DND-41 (cell line): ENCODE measurements at places on chromosomes 6 and 20.

GRCh38 chr6:30839671-30840070 is 44.6 kb upstream of the DDR1 start:
- no peak overlapping the region for H3K4me3 ChIP-seq
- no peak for DNase-seq
- peak overlapping the region; percentile 62 for H3K27ac ChIP-seq

DNA sequence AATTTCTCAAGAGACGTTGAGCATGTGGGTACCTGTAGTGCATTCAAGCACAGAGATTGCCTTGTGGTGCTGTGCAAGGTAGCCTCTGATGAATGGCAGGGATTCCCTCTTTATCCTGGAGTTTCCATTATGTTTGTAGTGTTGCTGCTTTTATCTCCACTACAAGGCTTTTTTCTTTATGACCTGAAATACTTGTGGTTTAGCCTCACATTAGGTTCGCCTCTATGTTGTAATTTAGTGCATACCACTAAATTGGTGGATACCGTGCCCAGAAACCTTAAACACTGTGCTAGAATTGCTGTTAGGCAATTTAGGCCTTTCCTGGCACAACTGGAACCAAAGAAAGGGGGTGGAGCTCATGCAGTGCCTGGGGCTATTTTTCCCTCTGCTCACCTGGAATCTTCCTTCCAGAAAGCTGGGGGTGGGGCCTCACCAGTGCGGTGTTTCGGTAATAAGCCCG is 76.8 kb downstream of the NCOA7 start:
- no peak for DNase-seq
- no peak overlapping the region for H3K4me3 ChIP-seq
- H3K4me1 ChIP-seq: no peaks in the 10 kb centered on the region
- no peaks in the 10 kb centered on the region for H3K36me3 ChIP-seq
- no peak overlapping the region for H3K27ac ChIP-seq

- no peaks in the 10 kb centered on the region for H3K27me3 ChIP-seq
- no peaks in the 10 kb centered on the region for H3K36me3 ChIP-seq
- H3K27ac ChIP-seq: no peak overlapping the region
- no peak overlapping the region for H3K4me3 ChIP-seq
- DNase-seq: no peak
Observed at GRCh38 chr6:159099961-159100360, 55.2 kb upstream of the TAGAP start.

GRCh38 chr20:58891718-58892140 is 39.2 kb downstream of the GNAS start:
- H3K36me3 ChIP-seq: peaks cover 30% of the 10 kb centered on the region
- peaks cover 46% of the 10 kb centered on the region for H3K4me1 ChIP-seq
- no peak for DNase-seq
- H3K27me3 ChIP-seq: no peaks in the 10 kb centered on the region
- peak overlapping the region; percentile 90 for H3K27ac ChIP-seq

- no peaks in the 10 kb centered on the region for H3K4me1 ChIP-seq
- DNase-seq: no peak
- no peaks in the 10 kb centered on the region for H3K27me3 ChIP-seq
- no peak overlapping the region for H3K4me3 ChIP-seq
Observed at GRCh38 chr6:76817429-76817828, 645.9 kb downstream of the HTR1B start.

DNA sequence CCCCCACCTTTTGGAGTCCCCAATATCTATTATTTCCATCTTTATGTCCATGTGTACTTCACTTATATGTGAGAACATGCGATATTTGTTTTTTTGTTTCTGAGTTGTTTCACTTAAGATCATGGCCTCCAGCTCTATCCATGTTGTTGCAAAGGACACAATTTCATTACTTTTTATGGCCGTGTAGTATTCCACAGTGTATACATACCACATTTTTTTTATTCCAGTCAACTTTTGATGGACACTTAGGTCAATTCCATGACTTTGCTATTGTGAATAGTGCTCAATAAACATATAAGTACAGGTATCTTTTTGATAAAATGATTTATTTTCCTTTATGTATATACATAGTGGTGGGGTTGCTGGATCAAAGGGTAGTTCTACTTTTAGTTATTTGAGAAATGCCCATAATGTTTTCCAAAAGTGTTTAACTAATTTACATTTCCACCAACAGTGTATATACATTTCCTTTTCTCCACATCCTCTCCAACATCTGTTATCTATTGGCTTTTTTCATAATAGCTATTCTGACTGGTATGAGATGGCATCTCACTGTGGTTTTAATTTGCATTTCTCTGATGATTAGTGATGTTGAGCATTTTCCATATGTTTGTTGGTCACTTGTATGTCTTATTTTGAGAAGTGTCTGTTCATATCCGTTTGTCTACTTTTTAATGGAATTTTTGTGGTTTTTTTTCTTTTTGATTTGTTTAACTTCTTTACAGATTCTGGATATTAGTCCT is 34.0 kb upstream of the COL10A1 start:
- no peak overlapping the region for H3K4me3 ChIP-seq
- no peak for DNase-seq
- no peaks in the 10 kb centered on the region for H3K27me3 ChIP-seq

DNA sequence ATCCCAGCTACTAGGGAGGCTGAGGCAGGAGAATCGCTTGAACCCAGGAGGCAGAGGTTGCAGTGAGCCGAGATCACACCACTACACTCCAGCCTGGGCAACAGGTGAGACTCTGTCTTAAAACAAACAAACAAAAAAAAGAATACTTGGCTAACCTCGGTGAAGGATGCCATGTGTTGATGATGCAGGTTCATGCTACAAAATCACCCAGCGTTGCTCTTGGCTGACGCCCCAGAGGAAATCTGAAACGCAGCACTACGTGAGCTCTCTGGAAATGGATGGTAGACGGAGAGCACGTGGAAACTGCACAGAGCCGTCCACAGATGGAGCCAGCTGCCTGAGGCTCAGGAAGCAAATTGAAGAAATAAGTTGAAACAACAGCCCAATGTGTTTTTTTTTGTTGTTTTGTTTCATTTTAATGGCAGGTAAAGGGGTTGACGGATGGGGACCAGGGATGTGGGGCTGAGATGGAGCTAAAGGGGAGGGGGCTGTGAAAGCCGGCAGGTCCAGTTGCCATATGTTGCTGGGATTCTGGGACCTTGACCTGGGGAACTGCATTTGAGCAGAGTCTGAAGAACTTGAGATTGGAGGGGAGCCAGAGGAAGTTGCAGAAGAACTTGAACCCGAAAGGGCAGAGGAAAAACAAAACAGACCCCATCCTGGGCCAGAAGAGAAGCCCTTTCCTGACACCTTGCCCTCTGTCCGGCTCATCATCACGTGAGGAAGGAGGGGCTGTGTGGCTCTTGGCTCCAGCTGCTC is 12.8 kb upstream of the MANBAL start:
- no peak for DNase-seq
- no peaks in the 10 kb centered on the region for H3K4me1 ChIP-seq
- peaks cover 3% of the 10 kb centered on the region for H3K27me3 ChIP-seq
- H3K36me3 ChIP-seq: no peaks in the 10 kb centered on the region
- H3K4me3 ChIP-seq: no peak overlapping the region

DNA sequence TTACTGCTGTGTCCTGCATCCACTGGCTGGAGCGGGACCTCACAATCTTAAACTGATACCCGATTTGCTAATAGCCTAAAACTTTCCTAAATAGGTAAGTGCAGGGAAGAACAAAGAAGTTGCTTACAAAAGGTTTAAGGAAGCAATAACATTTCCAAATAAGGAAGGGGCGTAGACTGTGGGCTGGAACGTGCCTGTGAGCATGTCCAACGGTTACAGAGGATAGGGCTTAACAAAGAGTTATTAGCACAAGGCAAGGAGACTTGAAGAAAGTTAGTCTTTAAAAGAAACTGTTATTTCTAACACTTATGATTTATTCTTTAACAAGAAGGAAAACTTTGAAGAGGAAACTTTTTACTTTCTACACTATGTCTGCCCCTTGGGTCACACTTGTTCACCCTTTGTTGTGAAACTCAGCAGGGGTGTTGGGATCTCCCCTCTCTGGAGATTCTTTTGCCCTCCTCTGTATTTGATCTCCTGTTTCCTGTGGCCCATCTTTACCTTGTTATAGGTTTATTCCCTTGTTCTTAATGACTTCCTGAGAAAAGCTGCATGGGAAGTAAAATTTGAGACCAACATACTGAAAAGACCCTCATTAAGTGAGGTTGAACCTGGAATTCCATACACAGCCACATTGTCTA is 28.7 kb downstream of the KAT14 start:
- peaks cover 84% of the 10 kb centered on the region for H3K36me3 ChIP-seq
- H3K4me3 ChIP-seq: no peak overlapping the region
- no peaks in the 10 kb centered on the region for H3K4me1 ChIP-seq

GRCh38 chr6:938916-939315 is 246.0 kb upstream of the EXOC2 start:
- H3K27me3 ChIP-seq: peaks cover 17% of the 10 kb centered on the region
- no peak overlapping the region for H3K27ac ChIP-seq
- H3K4me3 ChIP-seq: no peak overlapping the region
- H3K4me1 ChIP-seq: no peaks in the 10 kb centered on the region

DNA sequence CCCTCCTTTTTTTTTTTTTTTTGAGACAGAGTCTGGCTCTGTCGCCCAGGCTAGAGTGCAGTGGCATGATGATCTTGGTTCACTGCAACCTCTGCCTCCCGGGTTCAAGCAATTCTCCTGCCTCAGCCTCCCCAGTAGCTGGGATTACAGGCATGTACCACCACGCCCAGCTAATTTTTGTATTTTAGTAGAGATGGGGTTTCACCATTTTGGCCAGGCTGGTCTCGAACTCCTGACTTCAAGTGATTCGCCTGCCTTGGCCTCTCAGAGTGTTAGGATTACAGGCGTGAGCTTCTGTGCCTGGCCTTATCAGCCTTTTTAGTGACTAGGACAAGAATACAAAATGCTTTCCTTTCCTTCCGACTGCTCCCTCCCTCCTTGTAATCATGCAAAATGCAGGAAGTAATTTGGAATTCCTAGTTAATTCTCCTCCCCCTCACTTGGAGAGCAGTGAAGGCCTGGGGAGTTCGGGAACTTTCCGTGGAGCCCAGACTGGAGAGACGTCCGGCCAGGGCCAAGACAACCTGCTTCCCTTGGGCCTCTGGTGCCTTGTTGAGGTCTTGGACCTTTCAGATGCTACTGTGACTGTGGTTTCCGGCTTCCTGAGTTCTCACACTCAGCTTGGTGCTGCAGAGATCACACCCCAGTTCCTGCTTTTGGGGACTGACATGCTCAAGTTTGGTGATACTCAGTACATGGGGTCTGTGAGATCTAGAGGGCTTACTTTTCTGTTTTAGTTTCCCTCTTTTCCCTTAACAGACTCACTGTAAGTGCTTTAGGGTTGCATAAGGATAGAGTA is 3.9 kb upstream of the PHF20 start:
- H3K36me3 ChIP-seq: no peaks in the 10 kb centered on the region
- peak overlapping the region; percentile 96 for H3K27ac ChIP-seq
- peak overlapping the region; percentile 48 for H3K4me3 ChIP-seq
- H3K4me1 ChIP-seq: peaks cover 52% of the 10 kb centered on the region

DNA sequence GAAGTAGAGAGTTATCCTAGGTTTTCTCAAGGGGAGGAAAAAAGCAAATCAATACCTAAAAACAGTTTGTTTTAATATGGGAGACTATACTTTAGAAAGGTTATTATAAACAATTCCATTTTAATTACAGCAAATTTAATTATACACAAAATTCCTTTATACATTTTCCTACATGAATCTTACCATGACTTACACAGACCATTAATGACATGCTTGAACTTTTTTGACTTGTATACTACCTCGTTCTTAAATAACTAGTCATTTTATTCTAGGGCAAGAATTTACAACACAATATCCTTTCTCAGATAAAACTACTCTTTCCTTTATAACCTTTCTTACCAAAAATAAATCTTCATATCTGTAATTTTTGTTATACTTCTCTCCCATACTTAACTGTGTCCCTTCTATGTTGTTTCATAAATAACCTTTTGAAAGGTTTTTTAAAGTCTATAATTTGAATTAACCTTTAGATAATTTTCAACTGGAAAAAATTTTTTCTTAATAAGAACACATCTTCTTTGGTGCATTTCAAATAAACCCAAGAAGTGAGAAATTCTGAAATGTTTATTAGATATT is 729.4 kb downstream of the TENT5A start:
- H3K27me3 ChIP-seq: no peaks in the 10 kb centered on the region
- H3K4me3 ChIP-seq: no peak overlapping the region
- H3K27ac ChIP-seq: no peak overlapping the region
- H3K4me1 ChIP-seq: no peaks in the 10 kb centered on the region
- peaks cover 5% of the 10 kb centered on the region; the same call in 1 of the 2 replicates for H3K36me3 ChIP-seq
- DNase-seq: no peak

GRCh38 chr20:31939661-31940060 is 12.2 kb downstream of the PDRG1 start:
- no peak overlapping the region for H3K4me3 ChIP-seq
- DNase-seq: no peak
- peaks cover 10% of the 10 kb centered on the region; the same call in 1 of the 2 replicates for H3K36me3 ChIP-seq
- H3K27me3 ChIP-seq: no peaks in the 10 kb centered on the region
- H3K27ac ChIP-seq: no peak overlapping the region

- peaks cover 8% of the 10 kb centered on the region; the same call in 1 of the 2 replicates for H3K36me3 ChIP-seq
- H3K27me3 ChIP-seq: no peaks in the 10 kb centered on the region
- no peak overlapping the region for H3K4me3 ChIP-seq
- DNase-seq: no peak
- H3K4me1 ChIP-seq: no peaks in the 10 kb centered on the region
Observed at GRCh38 chr6:20166210-20166609, 46.1 kb downstream of the MBOAT1 start.

DNA sequence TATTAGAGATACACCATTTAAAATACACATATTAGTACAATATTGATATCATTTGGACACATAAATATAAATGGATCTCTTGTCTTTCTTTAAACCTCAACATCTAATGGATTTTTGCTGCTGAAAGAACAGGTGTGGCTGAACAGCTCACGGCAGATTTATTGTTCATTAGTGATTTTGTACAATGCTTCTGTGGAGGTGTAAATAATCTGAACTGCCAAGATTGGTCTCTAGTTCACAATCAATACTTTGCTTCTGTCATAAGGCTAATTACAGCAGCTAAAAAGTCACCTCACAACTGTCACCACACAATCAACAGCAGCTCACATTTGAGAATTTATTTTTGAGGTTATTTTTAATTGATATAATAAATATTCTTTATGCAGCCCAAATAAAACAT is 162.0 kb upstream of the SIM1 start:
- H3K36me3 ChIP-seq: peaks cover 42% of the 10 kb centered on the region
- no peak for DNase-seq
- no peaks in the 10 kb centered on the region for H3K4me1 ChIP-seq
- H3K27ac ChIP-seq: no peak overlapping the region
- H3K4me3 ChIP-seq: no peak overlapping the region

DNA sequence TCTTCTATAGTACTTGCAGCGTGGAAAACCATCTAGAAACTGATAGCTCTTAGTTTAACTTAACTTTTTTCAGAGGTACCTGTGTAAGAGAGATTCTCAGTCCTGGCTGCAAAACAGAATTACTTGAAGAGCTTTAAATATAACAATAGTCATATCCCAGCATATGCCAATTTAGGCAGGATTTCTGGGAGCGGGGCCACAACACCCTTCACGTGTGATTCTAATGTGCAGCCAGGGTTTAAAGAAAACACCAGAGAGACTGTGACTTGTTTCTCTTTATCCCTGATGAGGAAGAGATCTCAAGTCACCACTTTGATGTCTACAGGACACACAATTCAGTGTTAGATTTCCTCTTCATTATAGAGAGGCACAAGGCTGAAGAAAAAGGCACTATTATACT is 103.7 kb downstream of the PDSS2 start:
- H3K27ac ChIP-seq: no peak overlapping the region
- H3K36me3 ChIP-seq: no peaks in the 10 kb centered on the region
- no peak for DNase-seq
- H3K27me3 ChIP-seq: no peaks in the 10 kb centered on the region
